ENCODE measurements at places on chromosomes 7 and 10. TPM values are rescaled to one million over a fixed set of nuclear protein-coding genes. Genes with fewer than 3 reads are reported as not detected.

DNA sequence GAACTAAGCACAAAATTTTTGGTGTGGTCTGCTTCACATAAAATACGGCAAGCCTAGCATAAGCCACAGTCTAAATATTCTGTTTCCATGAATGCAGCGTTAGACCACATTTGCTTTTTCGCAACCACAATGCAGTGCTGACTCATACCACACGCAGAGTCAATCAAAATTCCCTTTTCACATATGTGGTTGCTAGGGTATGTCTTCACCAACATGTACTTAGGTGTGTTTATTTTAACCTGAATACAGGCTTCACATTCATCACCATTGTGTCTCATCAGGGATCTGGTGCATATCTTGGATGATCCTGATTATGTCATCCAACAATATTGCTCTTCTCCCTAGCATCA is 90.8 kb downstream of the CHN2 start:
- no peak for DNase-seq
- no peaks in the 10 kb centered on the region for H3K36me3 ChIP-seq
- H3K27ac ChIP-seq, result no peak overlapping the region
- no peaks in the 10 kb centered on the region for H3K4me1 ChIP-seq
- H3K27me3 ChIP-seq, result no peaks in the 10 kb centered on the region

DNA sequence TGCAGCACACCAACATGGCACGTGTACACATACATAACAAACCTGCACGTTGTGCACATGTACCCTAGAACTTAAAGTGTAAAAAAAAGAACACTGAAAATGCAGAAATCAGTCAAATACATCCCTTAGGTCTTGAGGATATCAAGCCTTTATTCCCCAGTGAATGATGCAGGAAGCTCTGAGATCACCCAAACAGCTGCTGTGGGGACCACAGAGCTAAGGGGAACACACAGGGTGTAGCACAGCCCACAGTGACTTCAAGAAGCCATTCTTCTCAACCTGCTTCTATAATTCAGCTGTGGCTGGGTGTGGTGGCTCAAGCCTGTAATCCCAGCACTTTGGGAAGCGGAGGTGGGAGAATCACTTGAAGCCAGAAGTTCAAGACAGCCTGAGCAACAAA is 314.9 kb downstream of the CALN1 start:
- no peak overlapping the region for H3K27ac ChIP-seq
- no peaks in the 10 kb centered on the region for H3K27me3 ChIP-seq
- H3K4me1 ChIP-seq, result no peaks in the 10 kb centered on the region
- H3K4me3 ChIP-seq, result no peak overlapping the region

MBL2 gene
- total RNA-seq, result not detected

NRCAM gene
- 62.4 TPM for total RNA-seq

TMEM273 gene
- 9.1 TPM for total RNA-seq

Data from breast epithelium (tissue), 4 donors.